ENCODE measurements at places on chromosomes 4 and X.

- no peak for DNase-seq
Measured at GRCh38 chr4:182770259-182770995, 146.8 kb downstream of the DCTD start.

- no peak for DNase-seq
Measured at GRCh38 chrX:78330540-78330939, 3.1 kb upstream of the CYSLTR1 start.

- no peak for DNase-seq
Measured at GRCh38 chr4:5791654-5792053, 80.7 kb downstream of the EVC start.

- DNase-seq: no peak
Measured at GRCh38 chrX:12548746-12549145, 242.5 kb upstream of the PRPS2 start.

GRCh38 chr4:13701937-13702446, 74.5 kb upstream of the BOD1L1 start:
- no peak for DNase-seq

- DNase-seq: no peak
Measured at GRCh38 chr4:159520074-159520473, 417.2 kb downstream of the RAPGEF2 start.

DNA sequence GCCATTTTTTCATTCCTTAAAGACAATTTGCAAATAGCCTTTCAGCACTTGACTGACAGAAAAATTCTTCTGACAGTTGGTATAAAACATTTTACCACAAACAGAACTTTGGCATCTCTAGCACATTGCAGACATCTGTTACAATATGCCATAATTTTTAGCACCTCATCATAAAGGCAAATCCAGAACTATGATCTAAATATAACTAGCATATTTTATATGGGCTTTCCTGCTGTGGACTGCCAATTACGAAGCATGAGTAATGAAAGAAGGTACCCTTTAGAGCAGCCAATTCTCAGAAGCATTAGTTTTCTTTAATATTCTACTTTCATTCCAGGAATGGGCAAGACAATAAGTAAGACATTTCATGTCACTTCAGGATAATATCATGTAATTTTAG, 647.4 kb upstream of the GALNT7 start:
- DNase-seq: no peak

DNA sequence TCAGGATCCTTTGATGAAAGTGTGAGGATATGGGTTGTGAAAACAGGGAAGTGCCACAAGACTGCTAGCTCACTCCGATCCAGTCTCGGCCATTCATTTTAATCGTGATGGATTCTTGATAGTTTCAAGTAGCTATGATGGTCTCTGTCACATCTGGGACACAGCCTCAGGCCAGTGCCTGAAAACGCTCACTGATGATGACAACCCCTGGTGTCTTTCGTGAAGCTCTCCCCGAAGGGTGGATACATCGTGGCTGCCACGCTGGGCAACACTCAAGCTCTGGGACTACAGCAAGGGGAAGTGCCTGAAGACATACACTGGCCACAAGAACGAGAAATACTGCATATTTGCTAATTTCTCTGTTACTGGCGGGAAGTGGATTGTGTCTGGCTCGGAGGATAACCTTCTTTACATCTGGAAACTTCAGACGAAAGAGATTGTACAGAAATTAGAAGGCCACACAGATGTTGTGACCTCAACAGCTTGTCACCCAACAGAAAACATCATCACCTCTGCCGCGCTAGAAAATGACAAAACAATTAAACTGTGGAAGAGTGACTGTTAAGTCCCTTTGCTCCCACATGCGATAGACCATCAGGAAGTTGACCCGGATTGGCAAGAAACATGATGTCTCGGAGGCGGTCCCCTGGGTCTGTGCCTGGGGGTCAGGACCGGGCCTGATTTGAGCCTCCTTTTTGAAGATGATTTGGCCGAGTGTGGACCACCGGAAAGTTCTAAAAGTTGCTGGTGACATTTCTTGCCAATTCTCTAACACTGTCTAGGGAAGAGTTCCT, 22.2 kb downstream of the LIAS start:
- no peak for DNase-seq

DNA sequence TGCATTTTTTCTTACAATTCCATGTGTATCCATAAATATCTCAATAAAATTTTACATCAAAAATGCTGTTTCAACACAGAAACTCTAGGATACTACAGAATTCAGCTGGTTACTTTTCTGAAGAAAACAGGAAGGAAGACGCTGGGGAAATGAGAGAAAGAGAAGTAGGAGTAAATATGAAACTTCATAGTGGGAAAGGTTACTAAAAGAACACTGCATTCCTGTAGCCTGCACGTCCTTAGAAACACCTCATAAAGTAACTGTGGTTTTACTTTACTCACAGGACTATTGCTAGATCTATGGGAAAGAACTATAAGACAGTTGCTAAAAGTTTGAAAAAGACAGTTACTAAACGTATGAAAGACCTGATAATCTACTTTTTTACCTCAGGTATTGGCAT, 23.1 kb downstream of the ATP11C start:
- no peak for DNase-seq

DNA sequence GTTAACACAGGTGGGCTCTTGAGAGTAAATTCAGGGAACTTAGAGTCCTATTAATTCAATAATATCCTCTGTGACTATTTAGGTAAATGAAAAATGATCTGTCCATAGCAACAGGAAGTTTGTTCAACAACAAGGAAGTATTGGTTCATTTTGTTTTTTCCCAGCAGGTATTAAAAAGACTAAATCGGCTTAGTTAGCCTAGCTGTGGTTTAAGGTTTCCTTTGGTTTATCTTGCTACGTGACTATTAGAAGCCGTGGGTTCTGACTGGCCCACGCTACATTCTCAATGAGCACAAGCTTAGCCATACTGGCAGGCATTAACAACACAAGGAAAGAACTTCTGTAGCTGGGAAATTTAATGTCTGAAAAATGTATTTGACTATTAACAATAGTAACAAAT, 168.8 kb upstream of the HS3ST1 start:
- DNase-seq: no peak

GRCh38 chrX:147953976-147954375, 27.2 kb upstream of the FMR1NB start:
- no peak for DNase-seq

GRCh38 chrX:150766351-150767044, 73.3 kb downstream of the MTMR1 start:
- no peak for DNase-seq

GRCh38 chr4:47855350-47855749, 17.5 kb upstream of the CORIN start:
- DNase-seq: no peak

GRCh38 chr4:26619784-26620183, 35.9 kb downstream of the TBC1D19 start:
- no peak for DNase-seq

DNA sequence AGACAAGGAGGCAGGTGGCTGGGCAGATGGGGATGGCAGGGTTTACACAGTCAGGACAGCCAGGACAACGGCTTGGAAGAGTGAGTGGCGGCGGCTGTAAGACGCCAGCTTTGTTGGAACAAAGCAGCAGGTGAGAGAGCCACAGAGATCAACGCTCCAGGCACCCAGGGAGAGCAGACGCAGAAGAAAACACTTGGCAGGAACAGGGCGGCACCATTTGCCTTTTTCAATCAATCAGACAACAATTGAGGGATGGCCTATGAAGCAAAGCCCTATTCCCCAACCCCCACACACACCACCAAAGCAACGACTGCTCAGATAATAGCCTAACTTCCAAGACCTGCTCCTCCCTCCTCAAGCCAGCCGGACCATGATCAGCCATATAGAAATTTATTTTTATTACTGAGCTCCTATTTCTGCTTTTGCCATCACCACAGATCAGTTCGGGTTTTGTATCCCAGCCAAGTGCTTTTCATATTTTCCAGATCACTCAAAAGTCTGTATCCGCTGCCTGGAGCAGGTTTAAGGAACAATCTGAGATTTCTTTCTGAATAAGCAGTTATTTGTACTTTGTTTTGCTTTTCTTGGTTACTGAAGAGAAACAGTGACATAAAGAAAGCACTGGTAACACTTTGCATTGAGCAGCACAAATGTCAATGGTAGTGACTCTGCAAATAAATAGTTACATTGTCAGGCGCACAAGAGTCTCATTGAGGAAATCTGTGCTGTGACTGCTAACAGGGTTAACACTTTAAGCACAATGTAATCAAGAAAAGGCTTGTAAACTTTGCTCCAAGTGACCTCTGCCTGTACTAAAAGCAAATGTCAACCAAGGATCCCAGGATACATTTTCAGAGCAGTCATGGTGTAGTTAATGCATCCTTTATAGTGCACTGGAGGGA, 81.8 kb upstream of the RBPJ start:
- DNase-seq: no peak

DNA sequence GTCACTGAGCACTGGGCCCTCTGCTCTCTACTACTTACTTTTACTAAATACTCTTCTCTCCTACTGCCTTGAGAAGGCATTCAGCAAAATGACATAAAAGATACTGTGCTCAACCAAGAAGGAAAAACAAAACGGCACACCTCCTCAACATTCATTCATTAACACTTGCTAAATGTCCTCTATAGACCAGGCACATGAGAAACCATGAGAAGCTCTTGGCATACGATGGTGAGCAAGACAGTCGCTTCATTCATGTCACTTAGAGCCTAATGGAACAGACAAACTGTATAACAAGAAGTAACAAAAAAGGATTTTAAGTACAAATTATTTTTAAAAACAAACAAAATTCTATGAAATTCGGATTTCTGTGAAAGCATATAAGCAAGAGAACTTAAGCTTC, 38.7 kb downstream of the COL25A1 start:
- DNase-seq: no peak

DNA sequence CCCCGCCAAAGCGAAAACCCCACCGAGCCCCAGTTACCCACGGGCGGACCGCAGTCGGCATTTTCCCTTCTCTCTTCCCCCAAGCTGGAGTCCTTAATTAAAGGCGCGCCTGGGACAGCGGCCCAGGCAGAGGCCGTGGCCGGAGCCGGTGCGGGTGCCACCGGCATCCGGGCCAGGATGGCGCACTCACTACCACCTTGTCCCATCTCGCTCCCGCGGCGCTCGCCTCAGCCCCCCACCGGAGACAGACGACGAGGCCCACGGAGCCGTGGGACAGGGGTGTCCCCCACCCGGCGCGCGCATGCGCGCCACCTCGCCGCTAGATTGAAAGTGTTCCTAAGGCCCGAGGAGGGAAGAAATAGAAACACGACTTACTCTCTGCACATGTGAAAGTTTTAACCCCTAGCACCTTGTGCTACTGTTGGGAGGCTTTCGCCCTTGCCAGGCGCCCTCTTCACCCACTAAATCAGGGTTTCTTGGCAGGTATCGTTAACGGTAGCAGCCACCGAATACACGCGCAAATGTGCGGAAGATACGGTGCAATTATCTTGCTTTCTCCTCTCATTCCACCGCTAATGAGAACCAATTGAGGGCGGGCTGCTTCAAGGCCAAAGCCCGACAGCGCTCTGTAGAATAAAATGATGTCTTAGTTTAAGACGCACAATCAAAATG, 64.3 kb upstream of the CCDC160 start:
- peak; percentile 43 for DNase-seq

DNA sequence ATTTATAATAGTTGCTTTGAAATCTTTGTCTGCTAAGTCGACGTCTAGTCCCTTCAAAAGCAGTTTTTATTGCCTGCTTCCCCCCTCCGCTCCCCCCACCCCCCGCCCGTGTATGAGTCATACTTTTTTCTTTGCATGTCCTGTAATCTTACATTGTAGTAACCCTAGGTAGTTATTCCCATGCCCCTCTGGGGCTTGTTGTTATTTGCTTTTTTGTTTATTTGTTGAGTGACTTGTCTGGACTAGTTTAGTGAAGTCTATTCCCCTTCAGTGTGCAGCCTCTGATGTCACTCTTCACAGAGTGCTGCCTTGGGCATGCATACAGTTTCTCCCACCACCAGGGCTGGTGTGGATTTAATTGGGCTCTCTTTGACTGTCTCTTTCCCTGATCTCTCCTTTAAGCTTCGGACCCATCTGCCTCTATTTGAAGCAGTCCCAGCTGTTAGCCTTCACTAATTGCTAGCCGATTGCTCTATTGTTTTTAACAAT, 86.2 kb downstream of the PPEF1 start:
- DNase-seq: no peak

DNA sequence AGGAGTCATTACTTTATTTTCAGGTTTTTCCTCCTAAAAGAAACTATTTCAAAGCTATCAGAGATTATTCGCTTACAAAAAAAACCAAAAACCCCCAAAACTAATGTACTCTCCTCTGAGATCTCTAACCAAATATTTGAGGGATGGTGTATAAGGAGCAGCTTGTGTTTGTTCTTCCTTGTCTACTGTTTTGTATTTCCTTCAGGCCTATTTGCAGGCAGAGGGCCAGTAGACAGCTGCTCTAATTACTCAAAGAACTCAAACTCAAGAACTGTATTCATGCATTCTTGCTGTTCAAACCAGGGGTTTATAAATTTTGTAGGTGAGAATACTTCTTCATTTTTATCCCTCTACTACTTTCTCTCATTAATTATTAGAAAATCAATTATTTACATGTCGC, 51.3 kb downstream of the SH3RF1 start:
- no peak for DNase-seq

- DNase-seq: no peak
Measured at GRCh38 chr4:80271801-80272200, 5.3 kb downstream of the FGF5 start.

DNA sequence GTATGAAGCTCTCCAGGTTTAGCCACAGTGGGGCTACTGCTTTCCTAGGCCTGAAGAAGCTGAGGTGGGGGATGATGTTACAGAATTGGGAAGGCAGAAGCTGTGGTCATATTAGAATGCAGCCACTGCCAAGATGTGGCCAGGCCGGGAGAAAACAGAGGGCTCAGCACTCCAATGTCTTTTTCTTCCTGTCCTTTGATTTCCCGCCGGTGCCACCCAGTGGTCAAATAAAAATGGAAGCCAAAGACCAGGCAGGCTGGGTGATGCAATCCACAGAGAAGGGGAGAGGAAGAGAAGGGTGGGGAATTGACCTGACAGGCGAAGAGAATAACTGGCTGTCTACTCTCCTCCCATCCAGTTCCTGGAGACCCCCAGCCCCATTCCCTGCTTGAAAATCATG, 94.9 kb upstream of the SHISA3 start:
- DNase-seq: no peak

GRCh38 chr4:140841186-140841585, 85.0 kb upstream of the TBC1D9 start:
- DNase-seq: no peak

DNA sequence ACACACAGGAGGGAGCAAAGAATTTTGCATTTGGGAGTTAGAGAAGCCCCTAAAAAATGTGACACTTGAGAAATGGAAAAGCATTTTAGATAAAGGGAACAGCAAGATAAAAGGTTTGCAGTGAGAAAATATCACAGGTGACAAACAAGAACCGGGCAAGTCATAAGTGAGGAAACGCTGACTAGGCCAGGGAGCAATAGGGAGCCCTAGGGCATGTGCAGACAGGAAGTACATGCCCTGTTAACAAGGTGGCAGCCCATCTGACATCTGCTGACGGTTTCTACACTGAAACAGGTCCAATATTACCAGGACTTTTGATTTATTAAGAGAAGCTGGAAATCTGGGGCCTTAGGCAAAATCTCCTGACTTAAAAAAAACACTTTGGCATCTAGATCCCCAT, 4.0 kb upstream of the IL13RA1 start:
- DNase-seq: no peak

GRCh38 chrX:15405846-15406245, 21.6 kb upstream of the VEGFD start:
- no peak for DNase-seq
